Left hindlimb (tissue), 1 donor: ENCODE measurements at places on chromosomes 12 and 14.

- DNase-seq: no peak
Measured at GRCh38 chr14:59186306-59186705, 2.2 kb upstream of the DAAM1 start.

GRCh38 chr14:90675399-90675798 lies 140.8 kb downstream of the TTC7B start:
- no peak for DNase-seq

GRCh38 chr14:35949920-35950513 lies 123.9 kb downstream of the BRMS1L start:
- no peak for DNase-seq

DNA sequence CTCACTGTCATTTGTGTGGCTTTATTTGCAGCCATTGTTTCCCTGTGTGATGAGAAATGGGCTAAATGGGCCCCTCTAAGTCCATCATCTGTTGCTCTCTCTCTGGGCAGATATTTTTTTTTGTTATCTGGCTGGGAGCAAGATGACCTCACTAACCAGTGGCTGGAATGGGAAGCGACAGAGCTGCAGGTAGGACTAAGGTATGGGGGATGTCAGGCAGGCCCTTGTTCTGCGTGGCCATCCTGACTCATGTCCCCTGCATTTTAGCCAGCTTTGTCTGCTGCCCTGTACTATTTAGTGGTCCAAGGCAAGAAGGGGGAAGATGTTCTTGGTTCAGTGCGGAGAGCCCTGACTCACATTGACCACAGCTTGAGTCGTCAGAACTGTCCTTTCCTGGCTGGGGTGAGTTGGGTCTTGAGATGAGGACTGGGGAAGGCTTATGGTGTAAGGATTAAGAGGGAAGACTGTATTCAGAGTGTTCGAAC lies 1.3 kb downstream of the MARS1 start:
- no peak for DNase-seq

- DNase-seq: no peak
Measured at GRCh38 chr12:77537663-77538062, 293.0 kb upstream of the NAV3 start.

GRCh38 chr12:66320996-66321395 lies 18.7 kb downstream of the HELB start:
- DNase-seq: no peak

GRCh38 chr14:58215191-58215914 lies 15.4 kb downstream of the ACTR10 start:
- DNase-seq: no peak

GRCh38 chr12:54164387-54165145 lies 24.2 kb downstream of the SMUG1 start:
- no peak for DNase-seq

DNA sequence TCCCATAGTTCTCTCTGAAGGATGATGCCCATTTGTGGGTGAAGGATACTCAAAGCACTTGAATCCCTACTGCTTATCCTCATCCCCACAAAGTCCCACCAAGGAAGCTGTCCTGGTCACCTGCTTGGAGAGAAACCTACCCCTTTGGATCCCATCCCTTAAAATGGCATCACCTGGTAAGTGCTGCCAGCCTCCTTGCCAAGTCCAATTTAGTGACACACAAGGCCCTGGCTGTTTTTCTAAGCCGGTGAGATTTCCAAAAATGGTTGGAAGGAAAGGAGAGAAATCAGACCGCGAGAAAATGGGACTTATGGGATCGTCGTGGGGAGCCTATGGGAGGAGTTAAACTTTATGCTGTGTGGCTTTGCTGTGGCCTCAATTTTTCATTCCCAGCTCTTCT lies 358.2 kb downstream of the FUT8 start:
- no peak for DNase-seq

GRCh38 chr12:53927220-53928029 lies 11.2 kb upstream of the HOXC13 start:
- no peak for DNase-seq
